T-helper 17 cell (primary cell): ENCODE measurements at places on chromosomes 6 and 20.

GRCh38 chr20:44733341-44734069 is 12.2 kb upstream of the KCNK15 start:
- peak; percentile 31 for DNase-seq

DNA sequence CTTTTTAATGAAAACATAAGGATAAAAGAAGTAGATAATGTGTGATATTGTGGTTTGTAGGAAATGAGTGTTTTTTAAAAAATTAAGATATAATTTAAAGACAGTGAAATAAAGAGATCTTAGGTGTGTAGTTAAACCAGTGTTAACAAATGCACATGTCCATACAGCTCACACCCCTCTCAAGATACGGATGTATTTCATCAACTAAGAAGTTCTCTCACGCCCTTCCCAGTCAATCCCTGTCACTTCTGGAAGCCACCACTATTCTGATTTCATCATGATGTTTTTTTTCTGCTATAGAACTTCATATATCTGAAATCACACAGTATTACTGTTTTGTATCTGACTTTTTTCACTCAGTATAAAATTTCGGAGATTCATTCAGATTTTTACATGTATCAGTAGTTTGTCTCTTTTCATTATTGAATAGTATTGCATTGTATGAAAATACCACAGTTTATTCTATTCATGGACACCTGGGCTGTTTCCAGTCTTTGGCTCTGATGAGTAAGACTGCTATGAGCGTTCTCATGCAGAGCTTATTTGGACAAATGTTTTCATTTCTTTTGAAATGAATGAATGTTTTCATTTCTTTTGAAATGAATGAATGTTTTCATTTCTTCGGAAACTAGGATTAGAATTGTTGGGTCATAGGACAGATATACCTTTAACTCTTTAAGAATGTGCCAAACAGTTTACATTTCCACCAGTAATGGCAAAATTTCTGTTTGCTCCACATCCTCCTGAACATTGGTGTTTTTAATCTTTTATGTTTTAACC is 49.7 kb upstream of the ELOVL5 start:
- no peak for DNase-seq

- no peak for DNase-seq
These were observed 365.2 kb upstream of the POU3F2 start for GRCh38 chr6:98469141-98469540.

DNA sequence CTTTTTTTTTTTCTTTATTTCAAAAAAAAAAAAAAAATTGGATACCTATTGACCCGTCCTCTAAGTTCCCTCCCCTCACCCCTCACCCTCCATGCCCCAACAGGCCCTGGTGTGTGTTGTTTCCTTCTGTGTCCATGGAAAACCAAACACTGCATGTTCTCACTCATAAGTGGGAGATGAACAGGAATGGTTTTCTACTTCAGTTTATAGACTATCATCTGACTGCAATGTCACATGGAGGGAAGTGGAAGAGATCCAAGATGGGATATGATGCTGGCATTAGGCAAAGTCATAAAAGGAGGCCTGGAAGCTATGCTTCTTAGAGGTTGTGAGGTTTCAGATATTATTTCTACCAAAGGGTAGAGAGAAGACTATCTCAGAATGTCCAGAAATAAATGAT is 237.5 kb downstream of the MAFB start:
- no peak for DNase-seq

DNA sequence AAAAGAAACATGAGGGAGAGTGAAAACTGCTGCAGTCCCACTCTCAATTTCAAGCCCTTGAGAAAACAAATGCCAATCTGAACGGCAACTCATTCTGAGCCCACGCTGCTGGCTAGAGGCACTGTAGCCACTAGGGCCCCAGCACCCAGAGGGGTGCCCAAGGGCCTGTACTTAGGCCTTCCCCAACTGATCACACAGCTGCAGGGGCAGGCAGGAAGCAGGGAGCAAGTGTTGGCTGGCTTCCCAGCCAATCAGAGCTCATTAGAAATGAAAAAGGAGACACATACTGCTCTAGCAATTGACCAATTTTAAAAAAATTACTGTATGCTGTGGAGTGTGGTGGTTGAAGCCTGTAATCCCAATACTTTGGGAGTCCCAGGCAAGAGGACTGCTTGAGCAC is 3.7 kb upstream of the BEND3 start:
- no peak for DNase-seq
